ENCODE measurements at places on chromosomes 7 and 10.

GRCh38 chr10:61618388-61618961, 44.3 kb upstream of the CABCOCO1 start:
- peak; percentile 82 for DNase-seq

DNA sequence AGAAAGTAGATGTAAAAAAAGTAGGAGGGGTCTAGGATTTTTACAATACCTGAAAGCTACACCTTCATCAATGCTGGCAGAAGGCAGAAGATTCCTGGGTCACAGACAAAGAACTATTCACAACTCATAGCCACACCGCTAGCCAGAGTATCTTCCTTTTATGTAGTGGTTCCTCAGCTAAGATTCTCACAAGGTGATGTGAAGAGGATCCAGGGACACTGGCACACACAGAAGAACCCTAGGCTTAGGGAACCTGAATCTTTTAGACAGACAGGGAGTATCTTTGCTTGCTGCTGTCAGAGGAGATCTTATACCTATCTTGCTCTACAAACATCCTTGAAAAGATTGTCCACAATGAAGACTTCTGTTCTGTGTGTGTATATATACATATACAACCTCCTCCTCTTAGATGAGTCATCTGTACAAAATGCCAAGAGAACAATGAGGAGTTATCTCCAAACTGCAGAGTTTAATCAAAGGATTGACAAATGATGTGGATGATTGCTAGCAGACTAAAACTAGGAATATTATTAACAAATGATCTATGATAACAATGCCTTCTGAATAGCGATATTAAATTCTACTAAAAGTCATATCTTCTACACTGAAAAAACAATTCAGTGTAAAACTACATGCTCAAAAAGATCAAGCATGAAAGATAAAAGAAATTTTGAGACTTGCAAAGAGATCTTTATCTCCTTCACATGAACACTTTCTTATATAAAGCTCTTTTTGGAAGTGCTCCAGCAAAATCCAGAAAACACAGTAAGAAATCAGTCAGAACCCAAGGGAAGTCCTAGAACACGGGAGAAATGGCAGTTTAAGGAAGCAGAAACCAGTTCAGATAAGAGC, 409.3 kb downstream of the PARD3 start:
- no peak for DNase-seq

DNA sequence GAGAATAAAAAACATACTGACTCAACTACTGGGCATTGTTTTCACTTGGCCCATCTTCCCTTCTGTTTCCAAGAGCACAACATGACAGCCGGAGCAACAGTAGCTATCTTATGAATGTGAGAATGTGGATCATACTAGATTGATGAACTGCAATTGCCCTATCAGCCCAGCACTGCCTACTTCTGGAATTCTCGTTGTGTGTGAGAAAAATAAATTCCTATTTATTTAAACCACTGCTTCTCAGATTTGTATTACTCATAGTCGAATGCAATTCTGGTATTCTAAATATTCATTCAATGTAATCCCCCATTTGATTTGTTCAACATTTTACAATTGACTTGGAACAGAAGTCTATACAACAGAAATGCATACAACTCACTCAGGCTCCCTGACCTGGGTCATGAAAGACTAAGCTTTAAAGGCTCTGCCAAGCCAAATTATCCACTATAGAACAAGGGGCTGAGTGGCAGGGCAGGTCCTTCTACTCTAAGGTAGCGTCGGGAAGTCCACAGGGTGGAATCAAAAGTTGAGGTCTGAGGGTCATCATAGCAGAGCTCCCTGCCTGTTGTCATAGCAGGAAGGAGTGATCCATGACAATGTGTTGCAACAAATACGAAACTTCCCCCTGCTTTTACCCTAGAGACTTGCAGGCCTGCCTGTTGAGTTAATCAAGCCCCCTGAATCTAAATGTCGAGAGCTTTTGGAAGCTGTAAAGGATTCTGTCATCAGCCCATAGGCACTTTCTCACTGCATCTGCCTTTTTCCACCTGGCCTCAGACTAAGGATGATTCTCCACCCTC, 12.4 kb upstream of the JAZF1 start:
- DNase-seq: no peak

DNA sequence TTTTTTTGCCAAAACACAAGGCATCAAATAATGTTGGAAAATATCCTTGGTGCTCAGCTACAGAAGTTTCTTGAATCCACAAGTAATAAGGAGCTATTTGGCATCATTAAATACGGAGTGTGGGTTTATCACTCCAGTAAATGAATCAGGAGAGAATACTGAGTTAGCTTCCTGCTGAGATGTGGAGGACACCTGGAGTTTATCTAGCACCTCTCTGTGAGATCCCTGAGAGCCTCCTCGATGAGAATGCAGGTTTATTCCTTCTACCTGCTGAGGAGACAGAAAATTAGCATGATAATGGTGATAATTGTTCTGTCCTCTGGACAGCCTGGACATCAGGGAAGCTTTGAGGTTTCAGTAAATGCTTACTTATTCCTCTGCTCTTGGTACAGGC, 40.5 kb downstream of the NRG3 start:
- no peak for DNase-seq

GRCh38 chr7:130393101-130393561, 12.8 kb downstream of the CPA1 start:
- no peak for DNase-seq

- no peak for DNase-seq
Measured at GRCh38 chr10:72622271-72622670, 3.6 kb downstream of the MICU1 start.

DNA sequence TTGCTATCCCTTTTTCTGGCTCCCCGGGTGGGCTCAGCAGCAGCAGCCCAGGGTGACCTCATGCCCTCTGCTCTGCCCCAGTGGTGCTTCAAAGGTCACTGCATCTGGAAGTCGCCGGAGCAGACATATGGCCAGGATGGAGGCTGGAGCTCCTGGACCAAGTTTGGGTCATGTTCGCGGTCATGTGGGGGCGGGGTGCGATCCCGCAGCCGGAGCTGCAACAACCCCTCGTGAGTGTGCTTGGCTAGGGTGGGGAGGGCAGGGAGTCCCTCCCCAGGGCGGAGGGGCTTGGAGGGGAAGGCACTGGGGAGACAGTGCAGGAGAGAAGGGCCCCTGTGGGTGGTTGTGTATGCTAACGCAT, 46.4 kb downstream of the TBATA start:
- DNase-seq: no peak

GRCh38 chr10:131998050-131998844, 16.5 kb upstream of the BNIP3 start:
- DNase-seq: no peak

DNA sequence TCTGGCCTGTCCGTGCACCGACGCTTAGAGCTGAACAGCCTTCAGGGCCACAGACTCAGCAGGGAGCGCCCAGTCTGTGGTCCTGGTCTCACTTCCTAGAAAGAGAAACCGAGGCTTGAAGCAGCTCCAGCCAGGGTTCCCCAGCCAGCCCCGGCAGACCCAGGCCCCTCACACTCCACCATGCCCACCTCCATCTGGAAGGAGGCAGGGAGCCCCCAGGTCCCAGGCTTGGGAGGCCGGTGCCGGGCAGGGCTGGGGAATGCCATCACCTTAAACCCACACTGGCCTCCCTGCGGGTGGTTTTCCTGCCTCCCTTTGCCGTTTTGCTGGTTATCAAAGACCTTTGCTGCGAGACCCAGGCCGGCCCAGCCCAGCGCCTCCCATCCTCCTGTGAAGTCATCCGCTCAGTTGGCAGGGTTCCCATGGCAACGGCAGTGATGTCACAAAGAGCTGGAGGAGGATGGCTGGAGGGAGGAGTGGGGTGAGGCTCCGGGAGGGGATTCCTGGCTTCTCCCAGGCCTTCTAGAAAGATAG, 24.0 kb downstream of the ELFN1 start:
- DNase-seq: peak; percentile 18

DNA sequence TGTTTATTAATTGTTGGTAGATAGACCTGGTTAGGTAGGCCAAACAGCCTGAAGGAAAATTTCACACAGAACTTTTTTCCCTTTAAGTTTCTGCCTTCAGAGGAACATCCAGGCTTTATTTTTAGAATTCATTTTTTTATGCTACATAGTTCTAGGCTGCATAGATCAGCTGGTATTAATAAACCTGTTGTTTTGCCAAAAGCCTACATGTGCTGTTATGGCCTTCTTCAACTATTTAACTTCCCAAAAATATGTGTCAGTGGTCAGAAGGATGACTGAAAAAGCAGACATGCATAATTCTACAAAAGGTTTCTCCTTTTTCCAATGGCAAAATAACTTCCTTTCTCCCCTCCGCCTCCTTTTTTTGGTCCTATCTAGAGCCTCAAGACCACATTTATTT, 303.0 kb upstream of the DKK1 start:
- no peak for DNase-seq

DNA sequence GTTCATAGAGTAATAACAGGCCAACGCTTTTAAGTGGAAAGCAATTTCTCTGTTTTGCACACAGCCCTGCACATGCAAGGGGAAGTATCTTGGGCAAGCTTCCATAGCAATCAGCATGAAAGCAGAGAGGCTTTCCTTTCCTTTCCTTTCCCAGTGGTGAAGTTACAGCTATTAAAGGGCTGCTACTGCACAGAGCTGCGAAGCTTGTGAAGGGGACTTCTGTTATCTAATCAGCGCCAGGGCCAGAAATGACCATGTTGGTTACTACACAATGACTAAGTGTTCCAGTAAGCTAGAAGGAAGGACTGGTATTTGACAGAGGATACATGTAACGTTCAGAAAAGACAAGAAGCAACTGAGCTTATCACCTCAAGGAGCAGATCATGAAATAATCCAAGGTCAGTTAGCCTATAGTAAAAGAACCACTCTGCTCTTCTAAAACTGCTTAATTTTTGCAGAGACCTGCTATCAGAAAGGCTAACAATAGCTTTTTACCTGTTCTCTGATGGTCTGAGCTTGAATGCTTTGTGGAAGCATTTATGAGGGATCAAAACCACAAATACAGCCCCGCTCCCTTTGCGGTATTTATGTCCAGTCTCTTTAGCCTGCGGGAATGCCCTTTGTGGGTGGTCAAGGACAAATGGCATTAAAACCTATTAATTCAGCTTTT, 45.9 kb downstream of the SGMS1 start:
- peak; percentile 39 for DNase-seq

Measured in NCI-H2081 (cell line).